ENCODE measurements at places on chromosomes 11 and 22.

- peak; percentile 91 for DNase-seq
These were observed at the start of gene YAP1 for GRCh38 chr11:102109896-102110760. YAP1 (plus strand) TSS chr11:102110447; CDS start chr11:102110849, 402 bp downstream.

GRCh38 chr22:20579273-20580120 lies 72.1 kb downstream of the MED15 start:
- no peak for DNase-seq

DNA sequence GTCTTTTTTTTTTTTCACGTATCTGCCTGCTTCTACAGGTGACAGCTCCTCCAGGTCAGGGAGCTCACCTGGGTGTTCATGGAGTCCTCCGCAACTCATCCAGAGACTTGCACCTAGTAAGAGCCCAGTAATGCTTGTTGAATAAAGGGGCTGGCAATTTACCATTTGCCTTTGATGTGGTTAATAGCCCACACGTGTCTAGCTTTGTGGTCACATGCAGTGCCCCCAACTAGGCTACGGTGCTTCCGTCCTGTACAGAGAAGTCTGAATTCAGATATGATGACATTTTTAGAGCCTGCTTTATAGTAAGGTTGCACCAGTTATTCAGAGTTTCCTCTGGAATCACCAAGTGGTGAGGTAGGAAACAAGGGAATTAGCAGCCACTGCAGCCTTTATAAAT lies 199.4 kb upstream of the MTMR2 start:
- DNase-seq = no peak

DNA sequence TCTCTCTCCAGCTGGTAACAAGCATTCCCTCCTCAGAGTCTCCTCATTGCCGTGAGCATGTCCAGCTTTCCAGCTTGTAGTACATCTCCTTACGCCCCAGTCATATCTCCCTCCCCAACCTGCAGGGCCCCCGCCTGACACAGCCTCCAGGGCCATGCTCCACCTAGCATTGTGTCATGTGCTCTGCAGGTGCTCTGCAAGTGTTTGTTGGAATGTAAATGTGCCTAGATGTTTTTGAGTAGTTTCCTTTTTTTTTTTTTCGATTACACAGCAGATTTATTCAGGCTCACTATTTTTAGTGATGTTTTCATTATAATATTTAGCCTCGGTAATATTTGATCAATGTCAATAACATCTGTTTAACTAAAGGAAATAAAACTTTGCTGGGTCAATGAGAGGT lies 82.5 kb downstream of the NCAM1 start:
- no peak for DNase-seq

GRCh38 chr22:50584106-50585096 lies 1.8 kb upstream of the CHKB start:
- DNase-seq = no peak

DNA sequence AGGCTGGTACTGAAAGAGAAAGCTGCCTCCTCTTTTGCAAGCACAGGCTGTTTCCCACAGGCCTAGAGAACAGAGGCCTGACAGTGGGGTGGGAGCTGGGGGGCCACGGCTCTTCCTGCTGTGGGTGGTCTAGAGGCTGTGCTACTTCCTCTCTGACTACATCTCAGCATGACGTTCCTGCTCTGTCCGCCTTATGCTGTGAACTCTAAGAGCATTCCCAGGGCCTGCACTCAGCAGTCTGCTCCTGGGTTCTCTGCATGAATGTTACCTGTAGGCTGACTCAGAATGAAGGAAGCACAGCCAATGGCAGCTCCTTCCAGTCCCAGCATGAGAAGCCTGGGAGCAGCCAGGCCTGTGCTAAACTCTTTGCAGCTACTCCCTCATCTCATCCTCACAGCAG lies 534.3 kb downstream of the NTM start:
- no peak for DNase-seq

DNA sequence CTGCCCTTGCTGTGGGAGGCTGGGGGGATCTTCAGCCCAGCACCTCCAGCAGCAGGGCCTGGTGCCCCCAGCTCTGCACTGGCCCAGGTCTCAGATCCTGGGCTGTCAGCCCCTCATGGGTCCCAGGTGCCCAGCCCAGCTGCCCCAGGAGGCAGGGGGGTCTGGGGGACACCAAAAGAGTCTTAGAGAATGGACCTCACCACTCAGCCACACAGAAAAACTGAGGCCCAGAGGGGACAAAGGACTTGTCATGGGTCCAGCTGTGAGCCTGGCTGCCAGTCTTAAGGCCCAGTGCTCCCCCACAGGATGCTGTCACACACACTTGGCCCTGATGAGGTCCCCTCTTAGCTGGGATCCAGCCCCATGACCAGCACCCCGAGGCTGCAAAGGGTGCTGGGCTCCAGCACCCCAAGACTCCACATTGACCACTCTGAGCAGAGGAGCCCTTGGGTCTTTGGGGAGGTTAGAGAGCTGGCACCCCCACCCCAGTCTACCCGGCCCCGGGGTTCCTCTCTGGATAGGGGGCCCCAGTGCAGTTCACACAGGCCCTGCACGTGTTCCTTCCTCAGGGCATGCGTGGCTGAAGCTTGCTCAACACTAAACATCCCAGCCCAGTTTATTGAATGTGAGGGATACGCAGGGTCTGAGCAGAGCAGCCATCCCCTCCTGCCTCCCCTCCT lies 54.4 kb downstream of the IGLL5 start:
- no peak for DNase-seq

DNA sequence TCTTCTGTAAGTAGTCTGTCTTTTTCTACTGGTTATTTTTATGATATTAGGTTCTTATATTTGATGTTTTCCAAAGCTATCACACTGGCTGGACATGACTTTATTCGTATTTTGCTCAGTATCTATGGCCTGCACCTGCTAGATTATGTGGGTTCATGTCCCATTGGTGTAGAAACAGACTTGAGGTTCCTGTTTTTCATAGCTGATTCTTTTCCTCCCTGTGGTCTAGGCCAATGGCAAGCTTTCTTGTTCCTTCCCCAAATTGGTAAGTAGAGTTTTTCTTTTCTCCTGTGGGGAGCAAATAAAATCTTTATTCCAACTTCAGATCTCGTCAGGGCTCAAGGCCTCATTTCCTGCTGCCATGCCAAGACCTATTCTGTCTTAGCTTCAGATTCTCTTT lies 30.2 kb upstream of the SWAP70 start:
- DNase-seq = no peak

DNA sequence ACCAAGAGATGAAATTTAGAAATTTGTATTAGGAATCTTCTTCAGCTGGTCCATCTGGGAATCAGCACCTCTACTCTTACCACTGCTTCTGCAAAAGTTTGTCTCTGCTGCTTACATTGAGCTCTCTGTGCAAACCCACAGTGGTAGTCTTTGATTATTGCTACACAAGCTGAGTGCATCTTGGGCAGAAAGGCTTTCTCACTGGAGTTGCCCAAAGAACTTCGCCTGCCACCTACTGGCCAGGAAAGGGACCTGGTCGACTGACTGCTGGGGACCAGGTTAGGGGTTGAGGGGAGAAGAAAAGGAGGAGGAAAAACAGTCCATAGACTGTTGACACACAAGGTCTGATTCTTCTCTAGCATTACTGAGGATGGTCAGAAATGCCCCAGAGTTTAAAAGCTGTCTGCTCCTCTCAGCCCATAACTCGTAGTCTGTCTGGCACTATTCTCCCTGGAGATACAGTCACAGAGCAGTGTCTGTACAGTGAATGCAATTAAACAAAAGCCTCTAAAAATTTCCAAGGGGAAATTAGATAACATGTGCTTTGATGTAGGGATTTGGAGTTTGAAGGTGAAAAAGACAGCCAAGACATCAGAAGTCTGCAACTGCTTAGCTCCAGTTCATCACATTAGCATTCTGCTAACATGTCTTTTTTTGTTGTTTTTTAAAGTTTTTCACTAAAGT lies 215.0 kb upstream of the CTSC start:
- peak; percentile 53 for DNase-seq

GRCh38 chr11:110000031-110000502 lies 93.1 kb upstream of the ZC3H12C start:
- DNase-seq = peak; percentile 96

DNA sequence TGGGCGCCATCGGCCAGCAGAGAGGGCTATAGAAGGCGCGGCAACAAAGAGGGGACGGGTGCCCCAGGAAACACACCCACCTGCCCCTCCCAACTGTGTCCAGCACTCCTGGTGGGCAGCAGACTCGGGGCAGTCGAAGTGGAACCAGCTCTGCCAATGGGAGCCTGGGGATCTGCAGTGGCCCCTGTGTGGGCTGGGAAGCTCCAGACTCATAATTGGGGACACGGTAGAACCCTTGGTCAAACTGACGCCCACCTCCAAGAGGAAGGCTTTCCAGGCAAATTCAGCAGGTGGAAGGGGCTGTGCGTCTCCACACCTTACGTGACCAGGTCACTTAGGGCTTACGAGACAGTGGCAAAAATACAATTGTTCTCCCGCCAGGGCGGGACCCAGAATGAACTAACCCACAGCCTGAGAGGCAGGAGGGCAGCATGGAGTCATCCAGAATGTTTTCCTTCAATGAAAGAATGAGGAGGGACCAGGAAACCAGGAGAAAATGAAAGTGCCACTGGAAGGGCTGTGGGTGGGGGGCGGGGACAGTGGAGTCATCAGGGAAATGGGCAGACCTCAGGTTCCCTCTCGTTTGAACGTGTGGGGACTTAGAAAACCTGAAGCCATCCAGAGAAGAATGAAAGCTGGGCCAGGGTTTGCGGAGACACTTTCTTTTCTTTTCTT lies 53.2 kb upstream of the SHANK2 start:
- DNase-seq = no peak

DNA sequence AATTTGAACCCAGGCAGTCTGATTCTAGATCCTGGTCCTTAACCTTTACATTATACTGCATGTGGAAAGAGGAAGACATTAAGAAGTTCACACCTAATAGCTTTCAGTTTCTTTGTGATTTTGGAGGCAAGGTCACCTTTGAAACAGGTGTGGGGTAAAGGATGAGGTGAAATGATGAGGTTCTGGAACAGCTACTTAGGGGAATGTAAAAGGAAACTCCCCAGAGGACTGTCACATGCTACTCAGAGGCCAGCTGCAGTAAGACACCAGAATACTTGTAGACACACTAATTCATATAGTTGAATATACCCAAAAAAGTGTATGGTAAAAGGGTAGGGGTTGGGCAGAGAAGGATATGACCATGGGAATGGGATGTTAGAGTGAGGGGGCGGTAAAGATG lies 5.4 kb downstream of the APIP start:
- no peak for DNase-seq

DNA sequence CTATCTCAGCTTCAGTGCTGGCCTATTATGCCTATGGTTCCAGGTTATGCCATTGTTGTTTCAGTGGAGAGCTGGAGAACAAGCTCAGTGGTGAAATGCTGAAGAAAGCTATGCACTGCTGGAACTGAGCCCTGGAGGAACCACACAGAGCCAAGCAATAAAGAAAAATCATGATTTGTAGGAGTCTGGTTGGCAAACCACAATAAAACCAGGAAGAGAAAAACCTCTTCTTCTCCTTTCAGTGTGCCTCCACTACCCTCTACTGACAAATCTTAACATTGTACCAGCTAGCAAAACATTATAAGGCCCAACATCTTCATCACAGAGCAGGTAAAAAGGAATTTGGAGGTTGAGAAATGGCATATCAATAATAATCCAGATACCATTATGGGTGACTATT lies 5.3 kb downstream of the OR51F2 start:
- DNase-seq = no peak

DNA sequence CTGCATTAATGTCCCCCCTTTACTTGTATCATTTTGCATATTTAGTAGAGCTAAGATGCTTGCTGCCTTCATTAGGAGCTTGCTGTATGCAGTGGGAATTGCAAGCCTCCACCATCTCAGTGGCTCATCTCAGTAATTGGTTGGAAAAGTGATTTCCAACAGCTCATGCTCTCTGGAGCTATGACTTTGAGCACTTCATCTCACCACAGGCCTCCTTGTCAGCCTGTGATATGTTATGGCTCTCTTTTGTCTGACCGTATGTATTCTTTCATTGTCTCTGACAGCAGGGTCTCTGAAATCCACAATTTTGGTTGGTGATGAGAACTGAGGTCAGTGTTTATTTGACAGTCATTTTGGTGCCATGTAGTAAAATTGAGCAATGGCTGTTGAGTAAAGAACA lies 345.1 kb downstream of the FAT3 start:
- DNase-seq = no peak

DNA sequence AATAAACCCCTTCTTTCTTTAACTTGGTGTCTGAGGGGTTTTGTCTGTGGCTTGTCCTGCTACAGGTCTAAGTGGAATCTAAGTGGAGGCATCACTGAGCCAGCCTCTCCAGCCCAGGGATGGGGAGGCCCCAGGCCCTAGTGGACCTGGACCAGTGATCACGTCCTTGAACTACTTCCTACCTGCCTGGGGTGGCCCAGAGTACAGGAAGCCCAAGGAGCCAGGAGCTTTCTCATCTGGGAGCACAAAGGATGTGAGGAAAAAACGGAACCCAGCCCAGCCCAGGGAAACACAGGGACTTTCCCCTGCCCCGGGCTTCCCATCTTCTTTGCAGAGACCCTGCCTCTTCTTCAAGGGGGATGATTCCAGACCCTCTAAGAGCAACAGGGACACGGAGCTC lies 3.5 kb upstream of the CD5 start:
- DNase-seq = no peak

- peak; percentile 61 for DNase-seq
These were observed 197.7 kb downstream of the CASP12 start for GRCh38 chr11:104700609-104701008.

DNA sequence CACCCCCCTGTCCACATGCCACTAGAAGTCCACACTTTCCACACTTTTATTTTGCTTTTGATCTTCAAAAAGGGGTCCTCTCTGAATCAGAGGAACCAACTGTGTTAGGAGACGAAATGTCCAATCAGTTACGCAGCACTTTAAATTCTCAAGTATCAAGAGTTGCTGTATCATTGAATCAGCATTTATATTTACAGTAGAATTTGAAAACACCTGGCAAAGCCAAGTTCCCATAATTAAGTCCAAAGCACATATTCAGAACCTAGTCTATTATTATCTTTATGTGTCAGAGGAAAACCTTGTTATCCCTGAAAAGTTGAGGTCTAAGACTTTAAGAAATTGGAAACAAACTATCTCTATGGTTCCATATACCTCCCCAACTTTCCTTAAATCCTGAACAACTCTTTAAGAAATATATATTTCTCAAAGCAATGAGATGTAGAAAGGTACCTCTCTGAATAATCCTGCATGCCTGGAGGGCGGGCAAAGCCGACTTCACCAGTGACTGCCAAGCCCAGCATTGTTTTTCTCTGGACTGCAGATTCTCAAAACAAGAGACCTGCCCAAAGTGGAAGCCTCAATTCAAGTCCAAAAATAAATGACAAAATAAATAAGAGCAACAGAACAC lies 75.9 kb upstream of the ARFGAP3 start:
- DNase-seq = peak; percentile 28

GRCh38 chr22:32075997-32076760 lies 33.1 kb downstream of the SLC5A1 start:
- DNase-seq = no peak

DNA sequence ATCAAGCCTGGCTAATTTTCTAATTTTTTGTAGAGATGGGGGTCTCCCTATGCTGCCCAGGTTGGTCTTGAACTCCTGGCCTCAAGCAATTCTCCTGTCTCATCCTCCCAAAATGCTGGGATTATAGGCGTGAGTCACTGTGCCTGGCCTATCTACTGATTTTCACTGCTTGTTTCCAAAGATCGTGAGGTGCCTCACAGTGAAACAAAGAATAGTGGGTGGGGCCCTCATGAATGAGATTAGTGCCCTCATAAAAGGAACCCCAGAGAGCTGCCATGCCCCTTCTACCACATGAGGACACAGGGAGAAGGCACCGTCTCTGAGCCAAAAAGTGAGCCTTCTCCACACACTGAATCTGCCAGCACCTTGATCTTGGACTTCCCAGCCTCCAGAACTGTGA lies 23.5 kb downstream of the TMEM184B start:
- DNase-seq = no peak
